BE2C (cell line): ENCODE measurements at places on chromosomes 7 and 10.
A peak's percentile ranks its signal among the peaks of the same experiment; 100 is the strongest.

GRCh38 chr7:157306846-157307838, 29.7 kb upstream of the DNAJB6 start:
- no peak for DNase-seq

DNA sequence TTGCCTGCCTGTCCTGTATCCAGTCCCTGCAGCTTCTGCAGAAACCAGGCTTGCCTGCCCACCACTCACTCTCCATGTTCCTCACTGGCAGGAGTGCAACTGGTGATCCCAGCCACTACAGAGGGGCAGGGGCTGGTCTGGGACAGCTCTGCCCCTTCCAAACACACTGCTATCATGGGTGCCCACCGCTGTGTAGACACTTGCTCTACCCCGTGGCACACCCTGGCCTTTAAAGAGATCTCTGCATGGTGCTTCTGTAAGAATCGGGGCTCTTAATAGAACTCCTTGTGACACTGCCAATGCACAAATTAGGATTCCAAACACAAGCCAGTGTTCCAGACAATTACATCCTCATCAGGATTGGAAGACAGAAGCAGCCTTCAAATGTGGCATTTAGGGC, 41.7 kb downstream of the C10orf90 start:
- no peak for DNase-seq

DNA sequence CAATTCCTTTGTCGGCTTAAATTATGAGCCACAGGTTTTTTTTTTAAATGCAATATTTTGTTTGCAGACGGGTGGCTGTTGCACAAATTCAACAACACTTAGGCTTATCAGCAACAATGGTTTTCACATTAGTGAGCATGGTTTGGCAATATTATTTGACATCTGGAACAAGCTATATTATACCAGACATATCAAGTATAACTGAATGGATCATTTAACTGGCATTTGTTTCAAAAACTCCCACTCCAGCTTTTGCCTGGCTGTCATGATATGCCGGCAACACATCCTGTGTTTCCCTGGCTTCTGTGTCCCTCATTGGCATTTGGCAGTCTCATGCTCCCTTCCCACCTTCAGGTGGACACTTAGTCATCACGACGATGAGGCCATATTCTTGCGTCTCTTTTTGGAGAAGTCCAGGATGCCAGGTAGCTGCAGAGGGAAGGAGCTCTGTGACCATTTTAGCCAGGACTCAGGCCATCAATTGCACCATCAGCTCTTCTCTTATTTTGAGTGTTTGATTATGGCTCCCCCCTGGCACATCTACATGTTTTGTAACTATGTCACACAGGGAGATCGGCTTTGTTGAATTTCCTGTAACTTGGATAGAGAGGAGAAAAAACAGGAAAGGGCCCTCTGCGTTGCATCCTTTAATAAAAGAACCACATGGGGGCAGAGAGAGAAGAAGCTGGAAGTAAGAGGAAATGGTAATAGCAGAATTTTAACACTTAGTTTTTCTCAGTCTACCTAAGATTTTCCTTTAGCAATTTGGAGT, 413.9 kb downstream of the LRMDA start:
- DNase-seq = no peak

DNA sequence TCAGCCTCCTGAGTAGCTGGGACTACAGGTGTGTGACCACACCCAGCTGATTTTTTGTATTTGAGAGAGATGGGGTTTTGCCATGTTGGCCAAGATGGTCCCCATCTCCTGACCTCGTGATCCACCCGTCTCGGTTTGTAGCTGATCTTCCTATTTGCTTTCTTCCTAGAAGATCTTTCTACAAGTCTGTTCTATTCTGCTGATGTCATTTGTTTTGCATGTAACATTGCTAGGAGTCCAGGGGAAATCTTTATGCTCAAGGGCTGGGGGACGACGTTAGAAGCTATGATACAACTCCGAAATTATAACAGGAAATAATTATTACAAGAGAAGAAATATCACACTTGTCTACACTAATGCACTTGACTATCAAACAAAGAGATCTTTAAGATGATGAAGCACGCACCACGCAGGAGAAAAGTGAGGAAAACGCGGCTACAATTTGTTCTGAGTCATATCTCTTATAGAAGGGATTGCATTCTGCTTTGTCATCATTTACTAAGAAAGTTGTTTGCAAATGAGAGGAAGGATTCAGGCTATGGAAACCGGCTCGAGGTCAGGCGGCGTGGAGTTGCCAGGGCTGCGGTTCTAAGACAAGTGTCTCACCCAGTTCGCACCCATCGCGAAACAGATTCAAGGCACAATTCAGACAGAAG, 103.0 kb upstream of the CARD11 start:
- DNase-seq = no peak

DNA sequence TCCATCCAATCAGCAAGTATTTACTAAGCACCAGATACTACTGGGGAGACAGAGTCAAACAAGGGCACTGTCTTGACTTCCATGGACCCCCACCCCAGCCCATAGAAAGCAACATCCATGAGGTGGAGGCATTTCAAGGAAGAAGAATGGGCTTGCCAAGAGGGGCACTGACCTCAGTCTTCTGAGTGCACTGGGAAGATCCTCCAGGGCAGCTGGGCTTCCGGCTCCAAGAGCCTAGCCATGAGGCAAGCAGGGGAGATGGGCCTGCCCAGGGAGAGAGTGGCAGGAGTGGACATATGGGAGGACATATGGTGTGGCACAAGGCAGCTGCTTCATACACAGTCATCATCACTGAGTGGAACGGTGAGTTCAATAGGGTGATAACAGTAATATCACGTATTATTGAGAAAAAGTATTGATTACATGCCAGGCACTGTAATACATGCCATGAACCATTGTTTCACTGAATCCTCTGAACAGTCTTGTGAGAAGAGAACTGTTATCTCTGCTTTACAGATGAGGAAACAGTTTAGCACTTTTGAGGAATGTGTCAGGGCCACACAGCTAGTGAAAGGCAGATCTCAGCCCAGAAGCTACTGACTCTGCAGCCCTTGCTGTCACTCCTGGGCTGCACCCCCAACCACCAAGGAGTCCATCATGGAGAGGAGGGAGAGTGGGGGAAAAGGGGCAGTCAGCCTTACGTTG, 331.7 kb upstream of the ZMIZ1 start:
- no peak for DNase-seq

GRCh38 chr7:107165341-107165740, 3.5 kb upstream of the HBP1 start:
- DNase-seq = no peak

DNA sequence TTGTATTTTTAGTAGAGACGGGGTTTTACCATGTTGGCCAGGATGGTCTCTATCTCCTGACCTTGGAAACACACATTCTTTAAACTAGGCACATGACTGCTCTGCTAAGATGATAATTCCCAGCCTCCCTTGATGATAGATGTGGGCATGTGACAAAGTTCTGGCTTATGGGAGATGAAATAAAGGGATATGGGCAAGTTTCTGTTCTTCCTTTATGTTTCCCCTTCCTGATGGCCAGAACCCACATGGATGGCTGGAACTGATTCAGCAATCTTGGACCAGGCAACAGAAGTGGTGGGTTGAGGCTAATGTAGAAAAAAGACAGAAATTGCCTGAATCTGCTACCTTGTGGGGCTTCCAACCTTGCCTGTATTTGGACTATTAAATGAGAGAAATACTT, 60.7 kb upstream of the NRP1 start:
- DNase-seq = no peak

DNA sequence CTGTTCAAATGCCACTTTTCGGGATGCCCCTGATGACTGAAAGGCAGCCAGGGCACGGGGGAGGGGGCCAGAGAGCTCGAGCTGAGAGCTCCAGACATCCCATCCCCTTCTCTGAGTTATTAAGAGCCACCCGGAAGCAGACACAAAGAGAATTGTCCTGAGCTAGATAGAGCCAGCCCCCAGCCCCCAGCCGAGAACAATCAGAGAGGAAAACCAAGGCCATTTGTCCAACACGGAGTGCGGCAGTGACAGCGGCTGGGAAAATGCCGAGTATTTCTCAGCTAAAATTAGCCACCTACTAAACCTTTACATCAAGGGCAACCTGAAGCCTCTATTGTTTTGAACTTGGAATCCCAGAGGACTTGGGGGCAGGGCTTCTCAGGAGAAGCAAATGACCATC, 51.0 kb downstream of the UNC5B start:
- peak; percentile 62 for DNase-seq

DNA sequence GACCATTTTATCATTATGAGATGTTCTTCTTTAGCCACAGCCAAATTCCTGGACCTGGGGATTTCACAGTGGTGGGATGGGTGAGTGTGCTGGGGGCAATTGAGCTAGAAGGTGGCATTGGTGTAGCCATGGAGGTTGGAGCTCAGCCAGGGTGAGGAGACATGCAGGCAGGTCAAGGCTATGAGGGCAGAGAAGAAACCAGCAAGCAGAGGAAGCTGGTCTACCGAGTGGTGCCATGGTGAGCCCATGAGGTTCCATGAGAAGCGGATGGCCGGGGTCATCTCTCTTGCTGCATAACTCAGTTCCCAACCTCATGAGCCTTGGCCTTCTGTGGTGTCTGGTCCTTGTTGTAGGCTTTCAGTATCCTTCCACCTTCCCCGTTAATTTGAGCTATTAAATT, 91.4 kb downstream of the CARD11 start:
- no peak for DNase-seq

DNA sequence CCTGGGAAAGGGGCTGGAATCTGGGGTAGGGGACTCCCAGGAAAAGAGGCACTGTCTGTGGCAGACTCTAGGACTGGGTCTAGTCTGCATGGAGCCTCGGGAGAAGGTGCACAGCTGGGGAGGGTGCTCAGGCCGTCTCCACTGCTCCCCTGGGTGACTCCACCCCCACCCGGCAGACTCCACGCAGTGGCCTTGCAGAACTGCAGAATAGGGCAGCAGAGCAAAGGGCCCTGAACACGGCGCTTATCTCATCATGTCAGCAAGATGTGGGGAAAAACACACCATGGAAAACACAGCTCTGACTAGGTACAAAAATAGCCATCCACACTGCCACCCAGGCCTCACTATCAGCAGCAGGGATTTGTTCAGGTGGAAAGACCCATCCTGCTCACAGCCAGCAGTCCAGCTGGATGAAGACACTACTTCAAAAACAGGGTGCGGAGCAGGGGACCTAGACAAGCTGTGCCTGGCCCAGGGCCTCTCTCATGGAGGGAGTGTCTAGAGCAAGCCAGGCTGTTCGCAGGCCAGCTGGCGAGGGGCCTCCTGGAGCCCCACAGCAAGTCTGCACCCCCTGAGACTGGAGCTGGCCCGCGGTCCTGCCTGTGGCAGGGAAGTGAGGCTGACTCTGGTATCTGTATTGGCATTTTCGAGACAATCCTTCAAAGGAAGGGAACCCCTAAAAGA, 11.7 kb downstream of the MAT1A start:
- DNase-seq = no peak

DNA sequence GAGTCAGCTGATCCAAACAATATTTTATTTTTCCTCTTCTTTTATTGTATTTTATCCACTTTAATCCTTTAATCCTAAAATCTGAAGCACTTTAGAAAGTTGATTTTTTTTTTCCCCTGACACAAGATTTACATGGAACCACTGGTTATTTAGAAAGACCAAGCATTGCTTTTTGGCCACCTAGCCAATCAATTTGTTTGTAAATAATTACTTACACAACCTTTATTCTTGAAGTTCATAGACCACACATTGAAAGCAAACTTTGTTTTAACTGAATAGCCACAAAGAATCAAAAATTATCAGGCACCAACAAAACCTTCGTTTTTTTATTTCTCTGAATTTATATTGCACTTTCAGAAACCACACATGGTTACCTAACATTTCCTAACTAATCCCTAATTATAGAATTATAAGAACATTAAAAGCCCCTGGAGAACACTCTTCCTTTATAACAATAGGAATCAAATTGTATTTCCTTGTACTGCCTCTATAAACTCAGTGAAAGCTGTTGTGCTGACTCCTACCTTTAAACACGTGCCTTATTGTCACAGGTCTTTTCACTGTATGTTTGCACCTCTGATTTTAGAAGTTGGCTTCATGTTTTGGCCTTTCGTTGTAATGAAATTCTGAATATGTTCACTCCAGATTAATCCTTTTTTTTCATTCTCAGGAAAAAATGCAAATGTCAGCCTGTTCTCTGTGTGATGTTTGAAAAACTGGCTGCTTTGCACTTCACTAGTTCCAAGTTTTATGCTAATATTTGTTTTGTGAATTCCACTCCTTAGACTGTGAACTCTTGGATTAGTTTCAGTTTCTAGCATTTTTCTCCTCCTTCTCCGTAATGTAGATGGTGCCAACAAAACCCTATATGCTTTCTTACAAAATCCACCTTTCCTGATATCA, 1511.9 kb downstream of the REEP3 start:
- DNase-seq = no peak

- DNase-seq = no peak
Observed at GRCh38 chr7:28301148-28301641, 111.1 kb upstream of the CREB5 start.

GRCh38 chr10:116038259-116038658, 234.7 kb downstream of the GFRA1 start:
- no peak for DNase-seq

- no peak for DNase-seq
Observed at GRCh38 chr10:127990846-127991542, 84.1 kb downstream of the PTPRE start.

DNA sequence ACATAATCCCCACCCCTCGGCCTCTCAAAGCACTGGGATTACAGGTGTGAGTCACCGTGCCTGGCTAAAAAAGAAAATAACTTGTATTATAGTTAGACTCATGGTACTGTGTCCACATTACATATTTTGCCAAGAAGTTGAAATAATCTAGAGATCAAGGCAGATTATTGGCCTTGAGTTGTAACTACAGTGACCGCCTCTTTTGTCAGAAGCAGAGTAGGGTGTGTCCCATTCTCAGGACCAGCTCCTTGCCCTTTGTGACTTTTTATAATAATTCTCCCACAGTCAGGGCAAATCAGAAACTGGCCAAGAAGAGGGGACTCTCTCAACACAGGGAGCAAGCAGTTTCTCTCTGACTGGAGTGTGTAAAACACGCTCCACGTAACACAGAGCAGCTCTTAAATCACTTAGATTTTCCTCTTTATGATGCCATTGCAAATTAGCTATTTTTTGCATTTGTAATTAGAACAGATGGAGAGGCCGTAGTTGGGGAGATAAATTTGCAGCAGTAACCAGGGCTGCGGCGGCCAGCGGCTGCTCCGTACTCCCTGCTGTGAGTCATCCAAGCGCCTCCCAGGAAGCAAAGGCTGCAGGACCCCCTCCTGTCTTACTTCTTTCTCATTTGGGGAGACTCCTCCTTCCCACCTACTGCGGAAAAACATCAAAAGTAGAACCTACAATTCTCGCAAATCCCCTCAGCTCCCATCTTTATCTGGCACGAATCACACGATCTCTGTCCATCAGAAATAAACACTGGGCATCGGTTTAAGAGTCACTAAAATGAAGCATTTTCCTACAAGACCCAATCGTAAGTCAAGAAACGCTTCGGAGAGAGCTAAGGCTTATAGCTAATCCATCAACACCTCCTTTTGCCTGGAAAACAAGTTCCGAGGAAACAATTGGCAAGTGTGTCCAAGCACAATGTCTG, 32.1 kb upstream of the MSRB2 start:
- no peak for DNase-seq
